ENCODE measurements at places on chromosomes 4 and X.

GRCh38 chr4:180564026-180564425 lies 1679.2 kb upstream of the TENM3 start:
- no peak for DNase-seq

- no peak for DNase-seq
Observed at GRCh38 chr4:63085091-63085490, 1324.2 kb downstream of the TECRL start.

DNA sequence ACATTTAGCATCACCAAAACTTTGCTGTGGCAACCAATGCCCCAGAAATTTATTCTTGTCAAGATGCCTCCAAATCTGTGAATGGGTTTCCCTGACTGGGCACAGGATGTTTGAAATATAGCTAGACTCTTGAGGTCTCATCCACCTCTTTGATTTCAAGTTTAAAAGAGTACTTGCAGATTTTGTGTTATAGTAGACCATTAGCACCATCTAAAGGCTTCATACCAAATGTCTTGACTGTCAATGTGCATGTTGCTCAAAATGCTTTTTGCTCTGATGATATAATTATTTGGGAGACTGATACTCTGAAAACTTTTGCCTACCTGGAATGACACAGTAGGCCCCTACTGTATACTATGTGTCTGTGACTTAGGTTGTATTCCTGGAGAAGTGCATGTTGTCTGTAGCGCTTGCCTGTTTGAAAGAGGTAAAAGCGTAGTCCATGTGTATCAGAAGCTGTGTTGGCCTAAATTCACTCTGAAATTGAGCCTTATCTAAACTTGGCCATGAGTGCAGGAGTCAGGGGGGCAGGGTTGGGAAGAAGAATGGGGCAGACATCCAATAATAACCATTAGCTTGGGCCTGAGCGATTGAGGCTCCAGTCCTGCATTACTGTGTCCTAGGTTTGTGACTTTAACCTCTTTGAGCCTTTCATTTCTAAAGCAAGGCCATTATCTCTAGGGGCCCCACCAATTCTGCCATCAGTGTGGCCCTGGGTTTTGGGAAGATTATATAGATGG lies 33.8 kb downstream of the NDP start:
- DNase-seq: no peak

- DNase-seq: no peak
Observed at GRCh38 chrX:69555481-69556041, 51.4 kb downstream of the NALF2 start.

DNA sequence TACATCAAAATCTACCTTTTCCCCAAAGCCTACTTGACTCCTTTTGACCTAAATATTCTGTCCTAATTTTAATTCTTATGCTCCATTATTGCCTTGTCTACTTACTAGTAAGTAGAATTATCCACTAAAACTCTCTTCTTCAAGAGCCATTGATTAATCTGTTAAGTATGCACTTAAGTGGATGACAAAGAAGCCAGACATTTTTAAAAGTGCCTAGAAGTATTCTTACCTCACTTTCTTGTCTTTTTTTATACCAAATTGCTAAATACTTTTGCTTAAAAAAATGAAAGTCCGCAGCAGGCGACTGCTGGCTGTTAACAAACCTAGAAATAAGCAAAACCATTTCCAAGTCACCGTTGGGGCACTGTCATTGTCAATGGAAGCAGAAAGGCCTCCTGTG lies 20.1 kb upstream of the FRMPD4 start:
- DNase-seq: no peak

- DNase-seq: no peak
Observed at GRCh38 chr4:23539969-23540569, 349.8 kb downstream of the PPARGC1A start.

- no peak for DNase-seq
Observed at GRCh38 chr4:83115656-83116285, 1.2 kb upstream of the PLAC8 start.

DNA sequence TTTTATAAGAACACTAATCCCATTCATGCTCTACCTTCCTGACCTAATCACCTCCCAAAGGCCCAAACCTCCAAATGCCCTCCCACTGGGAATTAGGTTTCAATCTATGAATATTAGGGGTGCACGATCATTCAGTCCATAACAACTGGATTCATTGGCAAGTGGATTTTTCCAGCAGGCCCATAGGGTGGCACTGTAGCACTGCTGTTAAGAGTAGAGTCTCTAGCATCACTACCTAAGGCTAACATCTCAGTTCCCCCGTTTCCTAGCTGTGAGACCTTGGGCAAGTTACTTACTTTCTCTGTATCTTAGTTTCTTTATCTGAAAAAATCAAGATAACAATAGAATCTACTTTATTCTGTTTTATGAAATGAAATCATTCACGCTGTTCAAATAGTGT lies 315.8 kb downstream of the STIM2 start:
- DNase-seq: peak; percentile 18

- no peak for DNase-seq
Observed at GRCh38 chrX:47078129-47079043, at the start of gene RGN. Gene RGN, plus strand, starts transcription at chrX:47078443. Its CDS starts 2,702 bp downstream, at chrX:47081145.

DNA sequence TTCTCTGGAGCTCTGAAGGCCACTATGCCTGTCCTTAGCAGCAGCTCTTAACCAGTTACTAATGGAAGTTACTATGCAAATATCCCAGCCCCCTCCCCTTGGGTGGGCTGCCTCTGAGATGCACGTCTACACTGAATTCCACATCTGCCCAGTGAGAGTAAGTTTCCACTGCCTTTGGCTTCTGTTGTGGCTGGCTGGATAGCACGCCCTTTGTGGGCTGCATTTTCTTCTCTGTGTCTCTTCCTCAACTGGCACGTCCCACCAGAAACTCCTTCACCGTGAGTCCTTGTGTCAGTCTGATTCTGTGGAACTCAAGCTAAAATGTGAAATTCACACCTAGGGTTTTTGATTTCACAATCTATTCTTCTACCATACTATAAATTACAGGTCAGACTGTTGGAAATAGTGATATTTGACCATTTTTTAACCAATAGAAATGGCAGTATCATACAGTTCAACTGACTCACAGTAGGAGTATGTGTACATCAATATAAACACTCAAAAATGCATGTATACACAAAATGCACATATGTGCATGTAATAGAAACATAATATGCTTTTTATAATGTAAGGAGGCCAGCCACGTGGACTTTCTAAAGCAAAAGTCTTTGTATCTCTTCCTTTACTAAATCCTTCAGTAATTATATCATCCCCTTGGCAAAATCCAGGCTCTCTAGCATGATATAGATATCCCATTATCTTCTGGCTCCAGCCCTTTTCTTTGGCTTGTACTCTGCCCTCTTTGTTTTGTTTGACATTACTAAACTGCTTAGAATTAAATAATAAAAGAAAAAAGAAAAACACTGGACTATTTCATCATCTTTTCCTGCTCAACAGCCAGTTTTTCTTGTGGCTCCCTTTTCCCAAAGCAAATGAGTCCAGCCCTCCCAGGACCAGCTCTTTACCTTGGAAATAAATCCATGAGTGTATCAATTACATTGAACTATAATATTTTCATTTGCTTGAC lies 33.2 kb upstream of the LDB2 start:
- no peak for DNase-seq

DNA sequence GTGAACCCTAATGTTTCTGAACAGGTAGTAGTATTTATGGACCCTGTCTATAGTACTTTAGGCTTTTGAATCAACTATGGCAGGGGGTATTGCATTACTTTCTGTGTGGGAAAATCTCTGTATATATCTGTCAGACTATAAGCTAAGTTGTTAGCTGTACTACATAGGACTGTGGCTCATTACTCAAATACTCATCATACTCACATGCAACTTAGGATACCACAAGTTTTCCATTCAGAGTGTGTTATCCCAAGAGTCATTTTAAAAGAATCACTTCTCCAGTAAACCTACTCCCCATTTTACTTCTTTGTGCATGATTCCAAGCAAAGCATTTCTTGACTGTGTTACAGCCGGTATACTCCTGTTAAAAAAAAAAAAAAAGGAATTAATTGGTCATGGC lies 95.6 kb downstream of the PHOX2B start:
- no peak for DNase-seq

GRCh38 chrX:131239057-131239456 lies 50.0 kb downstream of the IGSF1 start:
- DNase-seq: no peak

- no peak for DNase-seq
Observed at GRCh38 chrX:16953606-16954211, 7.3 kb downstream of the REPS2 start.

GRCh38 chrX:3699821-3700381 lies 13.5 kb downstream of the PRKX start:
- peak; percentile 16 for DNase-seq

GRCh38 chr4:139207873-139208403 lies 30.9 kb upstream of the ELF2 start:
- DNase-seq: no peak

DNA sequence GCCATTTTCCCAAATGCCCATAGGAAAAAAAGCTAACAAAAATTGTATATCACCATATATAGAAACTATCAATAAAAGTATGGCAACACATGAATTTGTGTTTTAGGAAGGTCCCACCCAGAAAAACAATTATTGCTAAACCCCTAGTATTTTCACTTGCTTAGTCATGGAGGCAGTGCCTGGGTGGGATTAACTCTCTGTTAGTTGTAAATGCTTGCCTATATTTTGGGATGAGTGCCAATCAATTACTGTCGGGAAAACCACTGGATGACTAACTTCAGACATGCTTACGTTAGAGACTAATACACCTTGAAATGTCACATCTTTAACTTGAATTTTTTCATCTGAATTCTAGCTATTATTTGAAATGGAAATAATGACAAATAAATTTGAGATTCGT lies 33.9 kb downstream of the TMPRSS11A start:
- no peak for DNase-seq

DNA sequence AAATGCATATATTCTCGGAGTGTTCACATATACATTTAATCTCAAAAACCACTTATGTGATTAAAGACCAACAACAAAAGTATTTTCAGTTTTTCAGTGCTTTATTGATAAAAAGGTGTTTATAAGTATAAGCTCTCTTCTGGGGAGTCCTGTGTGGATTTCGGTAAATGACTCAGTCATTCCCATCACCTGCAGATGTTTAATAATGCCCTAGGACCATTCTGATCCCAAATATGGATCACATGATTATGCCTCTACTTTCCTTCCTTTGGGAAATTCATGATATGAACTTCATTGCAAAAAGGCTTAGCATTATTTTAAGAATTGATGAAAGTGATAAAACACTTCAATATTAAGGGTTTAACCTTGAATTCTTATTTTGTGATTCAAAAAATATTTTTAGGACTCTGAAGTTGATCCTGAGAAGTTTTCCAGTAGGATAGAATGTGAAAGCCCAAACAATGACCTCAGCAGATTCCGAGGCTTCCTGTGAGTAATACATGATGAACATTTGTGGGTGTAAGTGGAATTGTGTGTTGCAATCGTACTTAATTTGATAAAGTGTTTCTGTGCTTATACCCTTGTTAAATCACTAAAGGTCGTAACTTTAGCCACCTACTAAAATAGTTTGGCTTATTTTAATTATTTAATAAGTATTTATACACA lies 40.2 kb downstream of the ATP10D start:
- no peak for DNase-seq

GRCh38 chr4:179919587-179919986 lies 2323.6 kb upstream of the TENM3 start:
- no peak for DNase-seq

DNA sequence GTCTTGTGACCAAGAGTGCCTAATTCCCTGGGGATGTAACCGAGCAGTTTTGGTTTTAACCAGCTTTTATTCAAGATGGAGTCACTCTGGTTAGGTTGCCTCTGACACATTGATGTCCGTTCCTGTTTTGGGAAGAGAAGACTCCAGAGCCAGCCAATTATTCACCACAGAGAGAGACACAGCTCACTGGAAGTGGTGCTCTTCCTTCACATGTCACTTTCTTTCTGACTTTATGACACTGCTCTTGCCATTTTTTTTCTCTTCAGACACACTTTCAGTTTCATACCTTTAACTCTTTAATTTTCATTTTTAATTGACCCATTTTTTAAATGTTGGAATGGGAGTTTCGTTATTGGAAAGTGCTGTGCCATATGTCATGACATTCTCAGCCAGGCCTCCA lies 418.4 kb upstream of the FSTL5 start:
- DNase-seq: no peak

GRCh38 chr4:142725886-142726285 lies 120.2 kb downstream of the INPP4B start:
- DNase-seq: no peak

DNA sequence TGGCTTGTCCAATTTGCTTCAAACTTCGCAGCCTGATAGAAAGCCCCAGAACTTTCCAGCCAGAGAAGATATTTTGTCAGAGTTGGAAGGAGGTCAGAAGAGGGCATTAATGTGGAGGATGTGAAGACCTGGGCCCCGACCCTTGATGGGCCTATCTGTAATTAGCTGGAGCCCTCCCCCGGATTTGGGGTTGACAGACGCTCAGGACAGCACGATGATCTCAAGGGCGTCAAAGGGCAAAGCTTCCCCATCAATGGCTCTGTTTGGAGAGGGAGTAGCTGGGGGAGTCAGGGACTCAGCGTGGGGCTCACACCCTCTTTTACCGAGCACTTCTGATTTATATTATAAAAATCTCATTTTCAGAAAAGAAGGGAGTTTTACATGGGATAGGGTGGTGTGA lies 59.0 kb upstream of the PPP2R3B start:
- no peak for DNase-seq

- no peak for DNase-seq
Observed at GRCh38 chr4:138217567-138217966, 24.6 kb downstream of the SLC7A11 start.

DNA sequence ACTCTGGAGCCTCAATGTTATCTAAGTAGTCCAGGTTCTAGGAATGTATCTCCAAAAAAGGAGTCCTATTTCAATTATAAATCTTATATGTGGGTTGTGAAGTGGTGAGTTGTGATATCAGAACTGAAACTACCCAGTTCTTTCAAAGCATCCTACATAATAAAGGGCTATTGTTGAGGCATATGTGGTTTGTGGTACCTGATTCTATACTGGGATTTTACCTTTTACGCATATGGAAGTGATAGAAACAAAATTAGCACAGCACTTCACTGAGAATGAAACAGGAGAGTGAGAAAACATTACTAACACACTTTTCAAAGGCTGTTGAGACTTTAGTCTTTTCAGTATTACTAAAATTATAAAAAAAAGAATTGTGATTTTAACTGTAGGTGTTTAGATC lies 417.7 kb upstream of the GALNT7 start:
- no peak for DNase-seq

GRCh38 chr4:133581996-133582619 lies 433.0 kb downstream of the PCDH10 start:
- no peak for DNase-seq

GRCh38 chr4:74152836-74153235 lies 5.1 kb upstream of the MTHFD2L start:
- no peak for DNase-seq

DNA sequence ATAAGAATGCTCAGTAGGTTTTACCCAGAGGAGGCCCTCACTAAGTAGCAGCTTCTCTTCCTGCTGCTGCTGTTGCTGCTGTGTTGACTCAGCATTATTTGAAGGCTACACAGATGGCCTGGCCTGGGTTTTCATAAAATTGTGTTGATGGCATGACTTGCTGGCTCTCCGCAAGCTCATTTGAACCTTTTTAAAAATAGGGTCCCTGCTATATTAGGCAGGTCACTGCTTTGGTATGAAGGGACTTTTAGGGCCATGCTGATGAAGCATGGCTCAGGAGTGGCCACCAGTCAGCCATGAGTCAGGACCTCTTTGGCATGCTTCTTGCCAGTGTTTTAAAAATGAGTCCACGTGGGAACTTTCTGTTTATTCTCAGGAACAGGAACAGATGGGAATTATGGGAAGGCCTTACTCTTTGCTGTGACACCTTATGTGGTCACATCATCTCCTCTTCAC lies 128.7 kb downstream of the MID1IP1 start:
- no peak for DNase-seq

GRCh38 chrX:21802839-21803238 lies 36.6 kb upstream of the MBTPS2 start:
- DNase-seq: no peak
